T-helper 2 cell (primary cell): ENCODE measurements at places on chromosomes 6 and 20.

GRCh38 chr20:5913166-5913565 is 37.2 kb downstream of the TRMT6 start:
- no peak for DNase-seq

DNA sequence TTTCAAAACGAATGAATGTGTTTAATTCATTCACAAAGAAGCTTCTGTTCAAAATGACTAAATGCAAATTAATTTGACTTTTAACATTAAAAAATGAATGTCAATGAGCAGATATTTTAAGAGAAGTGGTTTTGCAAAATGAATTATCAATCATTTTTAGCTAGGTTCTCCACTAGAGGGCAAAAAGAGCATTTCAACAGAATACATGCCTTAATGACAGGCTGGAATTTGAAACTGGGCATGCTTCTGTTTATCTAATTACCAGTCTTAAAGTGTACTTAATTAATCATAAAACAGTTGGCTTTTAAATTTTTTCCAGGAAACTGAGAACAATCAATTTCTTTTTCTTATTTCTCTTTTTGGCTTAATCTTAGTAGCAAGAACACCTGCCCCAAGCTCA is 63.8 kb upstream of the TINAG start:
- no peak for DNase-seq

GRCh38 chr20:58294497-58295455 is 14.7 kb upstream of the RAB22A start:
- no peak for DNase-seq

- no peak for DNase-seq
Measured at GRCh38 chr20:37895166-37895565, 7.8 kb upstream of the VSTM2L start.

DNA sequence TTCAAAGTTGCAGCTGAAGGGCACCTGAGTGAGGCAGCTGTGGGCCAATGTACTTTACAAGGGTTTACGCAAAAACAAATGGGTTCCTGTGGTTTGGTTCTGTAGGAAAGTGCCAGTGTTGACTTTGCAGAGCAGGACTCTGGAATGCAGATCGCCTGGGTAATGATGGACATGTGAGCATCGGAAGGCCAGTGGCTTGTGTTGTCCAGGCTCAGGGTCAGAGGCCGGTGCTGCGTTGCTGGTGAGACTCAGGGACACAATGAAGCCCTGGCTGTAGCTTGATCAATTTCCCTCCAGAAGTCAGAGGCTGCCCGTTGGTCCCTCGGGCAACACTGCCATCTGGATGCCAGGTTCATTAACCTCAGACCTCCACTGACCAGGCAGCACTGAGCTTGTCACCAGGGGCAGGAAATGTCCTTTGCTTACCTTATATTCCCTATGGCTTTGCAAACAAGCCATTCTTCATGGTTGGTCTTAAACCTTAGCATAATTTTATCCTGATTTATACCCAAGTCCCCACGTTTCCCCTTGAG is 753.4 kb downstream of the QKI start:
- DNase-seq: no peak

DNA sequence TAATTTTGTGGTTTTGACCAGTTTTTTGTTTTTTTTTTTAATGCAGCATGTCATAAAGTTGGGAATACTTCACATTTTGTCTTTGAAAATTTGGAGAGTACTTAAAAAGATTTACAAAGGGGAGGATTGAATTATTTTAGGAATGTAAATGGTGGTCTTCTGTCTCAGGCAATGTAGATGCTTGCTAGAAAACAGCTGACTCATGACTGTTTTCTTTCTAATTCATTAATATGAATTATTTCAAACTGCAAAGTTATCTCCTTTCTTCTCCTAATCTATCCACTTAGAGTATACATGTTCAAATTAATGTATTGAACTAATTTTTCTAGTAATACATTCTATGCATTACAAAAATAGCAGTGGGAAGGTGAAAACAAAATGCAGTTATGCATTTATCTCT is 24.9 kb downstream of the HCRTR2 start:
- DNase-seq: no peak

GRCh38 chr20:59055302-59055701 is 12.7 kb upstream of the PRELID3B start:
- DNase-seq: no peak

GRCh38 chr20:33679758-33680485 is 5.7 kb upstream of the NECAB3 start:
- no peak for DNase-seq

GRCh38 chr20:20455926-20456325 is 88.0 kb downstream of the INSM1 start:
- no peak for DNase-seq

DNA sequence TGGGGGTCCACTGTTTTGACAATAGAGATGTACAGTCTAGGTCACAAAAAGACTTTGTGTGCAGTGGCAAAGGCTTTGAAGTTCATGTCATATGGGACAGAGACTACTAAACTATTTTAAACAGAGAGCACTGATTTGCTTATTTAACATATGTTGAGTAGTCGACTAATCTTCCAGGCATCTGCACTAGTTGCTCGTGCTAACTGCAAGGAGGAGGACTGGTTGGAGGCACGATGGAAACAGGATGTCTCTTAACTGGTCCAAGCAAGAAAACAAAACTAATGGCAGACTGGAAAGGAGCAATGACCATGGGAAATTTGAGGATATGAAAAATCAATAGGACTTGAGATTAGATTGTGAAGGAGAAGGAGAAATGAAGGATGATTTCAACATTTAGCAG is 28.5 kb upstream of the ERVFRD-1 start:
- no peak for DNase-seq

- DNase-seq: no peak
Measured at GRCh38 chr6:105645958-105646357, 243.1 kb upstream of the PREP start.

- DNase-seq: no peak
Measured at GRCh38 chr20:14232650-14233049, 104.8 kb downstream of the FLRT3 start.
